ENCODE measurements at places on chromosomes 7 and 10.

DNA sequence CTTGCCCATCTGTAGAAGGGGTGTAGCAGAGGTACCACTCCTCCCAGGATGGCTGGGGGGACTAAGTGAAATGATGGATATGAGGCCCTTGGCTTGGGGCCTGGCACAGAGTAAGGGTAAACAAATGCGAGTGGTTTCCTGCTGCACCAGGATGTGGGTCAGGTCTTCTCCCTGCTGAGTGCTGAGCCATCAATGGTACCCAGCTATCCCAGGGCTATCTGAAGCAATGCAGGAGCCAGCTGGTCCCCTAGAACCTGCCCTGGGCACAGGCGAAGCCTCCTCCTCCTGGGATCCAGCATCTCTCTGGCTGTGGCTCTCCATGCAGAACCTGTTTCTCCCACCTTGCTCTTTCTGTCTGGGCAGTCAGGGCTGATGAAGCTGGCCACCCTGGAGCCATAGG lies 20.9 kb upstream of the GOLGA7B start:
- DNase-seq = no peak

GRCh38 chr10:90642136-90642535 lies 215.7 kb downstream of the HTR7 start:
- DNase-seq = no peak

DNA sequence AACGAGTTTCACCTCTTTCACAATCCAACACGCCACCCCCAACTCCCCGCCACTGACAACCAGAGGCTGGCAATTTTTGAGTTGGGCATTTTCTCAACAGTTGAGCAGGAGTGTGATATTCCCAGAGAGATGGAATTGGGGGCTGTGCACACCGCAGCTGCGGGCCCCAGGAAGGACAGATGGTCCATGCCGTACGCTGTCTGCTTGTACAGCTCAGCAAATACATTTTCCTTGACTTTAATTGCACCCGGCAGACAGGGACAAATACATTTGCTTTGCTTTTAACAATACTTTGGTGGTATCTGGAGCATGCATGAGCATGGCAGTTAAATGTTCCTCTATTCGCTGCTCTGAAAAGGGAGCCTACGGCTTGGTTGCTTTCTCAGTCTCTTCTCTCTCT lies 354.2 kb upstream of the DPP6 start:
- DNase-seq = no peak

- no peak for DNase-seq
Observed at GRCh38 chr7:64992971-64993370, 2.1 kb upstream of the ZNF117 start.

DNA sequence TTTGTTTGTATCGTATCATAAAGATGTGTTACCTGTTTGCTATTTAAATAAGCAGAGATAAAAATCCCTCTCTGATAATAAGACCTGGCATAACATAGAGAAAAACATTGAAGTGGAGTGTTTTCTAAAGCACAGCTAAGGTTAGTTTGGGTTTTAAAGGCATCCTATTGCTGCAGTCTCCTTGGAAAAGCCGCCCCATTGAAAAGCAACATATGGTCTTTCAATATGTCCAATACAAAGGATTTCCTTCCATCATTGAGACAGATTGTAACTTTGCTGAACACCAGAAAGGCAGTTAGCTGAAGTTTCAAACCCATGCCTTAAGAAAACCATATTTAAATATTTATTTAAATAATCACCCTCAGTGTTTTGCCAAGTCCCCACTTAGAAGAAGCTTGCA lies 898.5 kb upstream of the KCND2 start:
- DNase-seq = no peak

- DNase-seq = no peak
Observed at GRCh38 chr7:7159063-7159658, 23.2 kb upstream of the C1GALT1 start.

- DNase-seq = no peak
Observed at GRCh38 chr10:87646935-87647334, 12.7 kb upstream of the PAPSS2 start.

GRCh38 chr10:93081834-93082233 lies 8.1 kb downstream of the CYP26A1 start:
- DNase-seq = no peak

GRCh38 chr7:109984729-109985128 lies 1106.2 kb upstream of the LRRN3 start:
- DNase-seq = no peak

- no peak for DNase-seq
Observed at GRCh38 chr10:125068406-125068805, 92.0 kb downstream of the CTBP2 start.

DNA sequence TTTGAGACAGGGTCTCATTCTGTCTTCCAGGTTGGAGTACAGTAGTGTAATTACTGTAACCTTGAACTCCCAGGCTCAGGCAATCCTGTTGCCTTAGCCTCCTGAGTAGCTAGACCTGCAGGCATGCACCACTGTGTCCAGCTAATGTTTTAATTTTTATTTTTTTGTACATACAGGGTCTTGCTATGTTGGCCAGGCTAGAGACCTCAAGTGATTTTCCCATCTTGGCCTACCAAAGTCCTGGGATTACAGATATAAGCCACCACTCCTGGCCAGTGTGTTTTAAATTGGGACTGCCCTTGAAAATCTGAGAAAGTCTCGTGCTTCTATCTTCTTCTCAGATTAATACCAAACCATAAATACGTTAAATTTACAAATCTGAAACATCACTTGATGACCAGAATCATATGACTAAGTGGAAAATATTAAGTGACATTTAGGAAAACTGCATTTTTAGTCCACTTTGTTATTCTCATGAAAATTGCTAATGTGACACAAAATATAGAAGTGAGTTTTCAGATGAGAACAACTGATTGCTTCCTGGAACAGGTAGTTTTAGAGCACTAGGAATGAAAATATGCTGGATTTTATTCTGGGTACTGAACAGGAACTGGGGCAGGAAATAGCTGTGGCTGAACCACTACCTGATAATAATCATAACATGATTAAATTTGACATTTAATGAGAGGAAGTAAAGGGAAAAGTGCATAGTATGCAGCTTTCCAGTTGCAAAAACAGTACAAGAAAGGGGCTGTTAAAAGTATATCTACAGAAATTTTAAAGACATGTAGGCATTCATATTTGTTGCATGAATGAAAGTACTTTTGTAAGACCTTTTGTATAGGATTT lies 4.2 kb downstream of the PHTF2 start:
- peak; percentile 57 for DNase-seq

- no peak for DNase-seq
Observed at GRCh38 chr7:6621195-6622133, 6.1 kb downstream of the ZNF853 start.

DNA sequence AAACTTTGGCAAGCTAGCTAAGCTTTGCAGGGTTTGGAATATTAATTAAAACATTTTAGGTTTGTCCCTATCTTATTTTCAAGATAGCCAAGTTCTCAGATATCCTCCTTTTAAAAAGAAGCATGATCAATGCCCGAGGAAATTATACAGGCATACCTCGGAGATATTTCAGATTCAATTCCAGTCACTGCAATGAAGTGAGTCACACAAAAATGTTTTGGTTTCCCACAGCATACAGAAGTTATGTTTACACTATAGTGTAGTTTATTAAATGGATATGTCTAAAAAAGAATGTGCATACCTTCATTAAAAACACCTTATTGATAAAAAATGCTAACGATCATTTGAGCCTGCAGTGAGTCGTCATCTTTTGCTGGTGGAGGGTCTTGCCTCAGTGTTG lies 382.9 kb upstream of the NPVF start:
- no peak for DNase-seq

DNA sequence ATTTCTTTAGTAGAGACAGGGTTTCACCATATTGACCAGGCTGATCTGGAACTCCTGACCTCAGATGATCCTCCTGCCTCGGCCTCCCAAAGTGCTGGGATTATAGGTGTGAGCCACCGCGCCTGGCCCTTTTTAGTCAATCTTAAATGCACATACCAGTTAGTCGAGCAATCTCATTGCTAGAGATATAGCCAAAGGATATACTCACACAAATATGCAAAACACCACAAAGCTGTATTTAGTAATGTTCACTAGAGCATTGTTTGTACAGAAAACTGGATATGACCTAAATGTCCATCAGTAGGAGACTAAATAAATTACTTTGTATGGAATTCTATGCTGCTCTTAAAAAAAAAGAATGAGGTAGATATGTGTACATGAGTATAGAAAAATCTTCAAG lies 24.5 kb upstream of the IL6 start:
- no peak for DNase-seq

DNA sequence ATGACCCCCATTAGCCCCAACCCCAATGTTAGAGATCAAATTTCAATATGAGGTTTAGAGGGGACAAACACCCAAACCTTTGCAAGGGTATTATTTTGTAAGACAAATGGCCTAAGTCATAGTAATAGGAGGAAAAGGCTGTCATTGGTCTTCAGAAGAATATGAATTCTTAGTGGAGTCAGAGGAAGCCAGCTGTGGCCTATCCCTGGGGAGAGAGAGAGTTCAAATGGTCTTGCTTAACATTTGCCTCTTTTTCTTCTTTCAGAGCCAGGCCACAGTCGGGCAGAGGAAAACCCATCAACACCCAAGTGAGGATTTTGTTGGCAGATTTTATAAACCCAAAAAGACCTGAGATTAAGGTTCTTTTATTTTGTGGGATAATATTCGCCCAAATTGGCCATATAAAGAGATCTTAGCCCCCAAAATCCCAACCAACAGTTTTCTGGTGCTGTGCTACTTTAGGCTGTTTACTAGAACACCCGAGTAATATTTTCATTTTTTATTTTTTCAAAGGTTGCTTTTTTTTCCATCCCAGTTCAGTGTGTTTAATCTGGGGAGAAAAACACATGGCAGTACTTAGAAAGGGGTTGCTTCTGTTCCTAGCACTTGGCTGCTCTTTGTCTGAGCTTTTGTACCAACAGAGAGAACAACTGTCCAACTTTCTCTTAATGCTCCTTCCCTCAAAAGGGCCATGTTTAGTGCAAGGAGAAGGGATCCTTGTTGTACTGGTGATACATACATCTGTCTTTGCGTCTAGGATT lies 26.8 kb upstream of the ARMC3 start:
- DNase-seq = no peak

DNA sequence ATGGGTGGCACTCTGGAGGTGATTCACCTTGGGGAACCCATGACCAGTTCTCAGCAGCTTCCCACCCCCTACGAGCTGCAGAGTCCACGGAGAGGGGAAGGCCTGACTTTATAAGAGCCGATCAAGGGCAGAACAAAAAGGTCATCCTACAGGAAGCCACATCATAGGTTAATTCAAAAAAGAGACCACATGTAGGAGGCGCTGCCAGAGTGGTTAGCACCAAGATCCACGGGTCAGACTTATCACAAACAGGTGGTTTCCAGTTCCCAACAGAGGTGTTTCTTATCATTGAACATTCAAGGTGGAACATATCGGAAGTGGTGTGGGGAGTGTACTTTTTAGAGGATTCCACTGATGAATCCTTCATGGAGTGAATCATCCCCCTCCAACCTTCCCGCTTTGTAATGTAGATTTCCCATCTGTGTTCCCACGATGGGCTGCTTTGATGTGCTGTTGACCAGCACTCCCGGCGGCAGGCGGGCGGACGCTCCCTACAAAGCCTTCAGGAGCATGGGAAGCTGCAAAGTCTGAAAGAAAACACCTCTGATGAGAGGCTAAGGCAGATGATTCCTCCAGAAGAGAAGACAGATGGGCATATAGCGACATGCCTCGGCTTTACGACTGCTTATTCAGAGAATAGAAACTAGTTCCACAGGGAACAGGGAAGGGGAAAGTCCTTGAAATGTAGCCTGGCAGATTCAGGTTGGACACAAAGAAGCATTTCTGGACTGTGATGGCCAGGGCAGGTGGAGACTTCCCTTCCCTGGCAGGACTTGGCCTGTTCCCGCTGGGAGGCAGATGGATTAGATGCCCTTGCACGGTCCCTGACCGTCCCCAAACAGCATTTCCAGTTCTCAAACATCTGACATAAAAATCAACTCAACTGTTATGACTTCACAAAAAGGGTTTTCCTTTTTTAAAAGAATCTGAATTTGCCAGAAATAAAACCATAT lies 66.5 kb downstream of the AFAP1L2 start:
- DNase-seq = no peak

DNA sequence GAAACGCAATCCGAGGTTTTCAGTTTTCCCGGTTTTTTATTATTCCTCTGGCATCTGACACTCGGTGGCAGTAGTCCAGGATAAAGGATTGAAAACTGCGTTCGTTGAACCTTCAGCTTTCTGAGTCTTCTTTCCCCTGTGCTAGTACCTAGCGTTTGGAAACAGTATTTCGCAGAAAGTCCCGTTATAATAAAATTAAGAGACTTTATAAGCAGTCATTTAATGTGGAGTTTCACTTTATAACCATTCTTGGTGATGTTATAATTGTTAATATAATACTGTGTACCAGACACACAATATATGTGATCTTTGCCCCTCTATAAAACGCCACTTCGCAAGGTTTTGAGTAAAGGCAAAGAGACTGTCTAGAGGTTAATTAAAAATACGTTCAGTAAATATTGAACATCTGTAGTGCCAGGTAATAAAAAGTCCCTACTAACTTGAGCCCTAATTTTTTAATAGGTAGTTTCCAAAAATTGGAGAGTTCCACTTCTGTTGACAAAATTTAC lies 874 bp downstream of the CISD1 start:
- no peak for DNase-seq

- DNase-seq = no peak
Observed at GRCh38 chr10:87053577-87054181, 33.6 kb downstream of the FAM25A start.

- DNase-seq = no peak
Observed at GRCh38 chr10:115129752-115130151, 36.6 kb downstream of the ATRNL1 start.

Data from central memory CD4-positive, alpha-beta T cell (primary cell).